ENCODE measurements at places on chromosomes 2 and 18.

- DNase-seq, result no peak
Observed at GRCh38 chr2:177422271-177422670, 29.7 kb downstream of the AGPS start.

DNA sequence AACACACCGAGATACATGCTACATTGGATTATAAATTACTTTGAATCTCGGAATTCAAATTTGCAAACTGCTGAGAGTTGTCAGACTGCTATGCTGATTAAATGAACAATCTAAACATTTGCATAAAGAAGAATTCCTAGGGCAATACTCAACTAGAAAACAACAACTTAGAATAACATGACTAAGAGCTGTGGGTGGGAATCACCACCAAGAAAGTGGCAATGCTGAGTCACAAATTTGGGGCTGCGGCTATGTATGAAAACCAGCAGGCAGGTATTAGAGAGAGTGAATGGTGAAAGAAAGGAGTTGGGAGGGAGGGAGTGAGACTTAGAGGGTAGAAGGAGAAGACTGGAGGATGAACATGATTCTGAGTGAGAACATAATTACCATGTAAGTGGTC, 559.5 kb downstream of the PIK3C3 start:
- DNase-seq, result no peak

GRCh38 chr2:72106978-72107377, 40.7 kb downstream of the CYP26B1 start:
- DNase-seq, result no peak

DNA sequence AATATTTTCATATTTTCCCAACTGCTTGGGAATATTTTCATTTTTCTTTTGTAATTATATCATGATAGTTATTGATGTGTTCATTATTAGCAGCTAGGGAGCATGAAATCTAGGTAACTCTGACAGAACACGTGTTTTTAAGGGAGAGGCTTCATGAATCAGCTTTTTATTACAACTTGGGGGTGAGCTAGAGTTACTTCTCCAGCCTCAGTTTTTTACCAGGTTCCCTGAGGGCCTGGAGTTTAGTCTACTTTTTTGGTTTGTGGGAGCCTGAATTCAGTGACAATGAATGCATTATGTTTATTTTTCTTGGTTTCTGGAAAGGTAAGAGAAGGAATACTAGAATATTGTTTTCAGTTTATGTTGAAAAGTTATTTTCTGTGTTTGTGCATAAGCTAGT, 18.0 kb downstream of the NAB1 start:
- no peak for DNase-seq

DNA sequence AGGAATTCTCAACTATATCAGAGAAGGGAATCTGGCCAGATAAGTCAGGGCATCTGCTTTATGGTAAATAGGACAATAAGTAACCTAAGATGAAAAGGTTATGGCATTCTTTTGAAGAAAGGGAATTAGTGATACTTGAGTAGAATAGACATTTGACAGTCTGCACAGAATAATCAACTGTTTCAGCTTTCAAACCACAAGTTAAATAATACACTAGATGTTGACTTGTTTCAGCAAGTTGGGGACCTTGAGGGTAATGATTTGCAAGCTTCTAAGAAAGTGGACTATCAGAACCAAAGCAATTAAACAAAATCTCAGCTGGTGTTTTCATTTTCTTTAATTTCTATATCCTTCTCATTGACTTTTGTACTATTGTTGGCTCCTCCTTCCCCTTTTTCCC, 54.5 kb downstream of the SLC39A10 start:
- no peak for DNase-seq
